ENCODE measurements at places on chromosomes 2 and 18.

DNA sequence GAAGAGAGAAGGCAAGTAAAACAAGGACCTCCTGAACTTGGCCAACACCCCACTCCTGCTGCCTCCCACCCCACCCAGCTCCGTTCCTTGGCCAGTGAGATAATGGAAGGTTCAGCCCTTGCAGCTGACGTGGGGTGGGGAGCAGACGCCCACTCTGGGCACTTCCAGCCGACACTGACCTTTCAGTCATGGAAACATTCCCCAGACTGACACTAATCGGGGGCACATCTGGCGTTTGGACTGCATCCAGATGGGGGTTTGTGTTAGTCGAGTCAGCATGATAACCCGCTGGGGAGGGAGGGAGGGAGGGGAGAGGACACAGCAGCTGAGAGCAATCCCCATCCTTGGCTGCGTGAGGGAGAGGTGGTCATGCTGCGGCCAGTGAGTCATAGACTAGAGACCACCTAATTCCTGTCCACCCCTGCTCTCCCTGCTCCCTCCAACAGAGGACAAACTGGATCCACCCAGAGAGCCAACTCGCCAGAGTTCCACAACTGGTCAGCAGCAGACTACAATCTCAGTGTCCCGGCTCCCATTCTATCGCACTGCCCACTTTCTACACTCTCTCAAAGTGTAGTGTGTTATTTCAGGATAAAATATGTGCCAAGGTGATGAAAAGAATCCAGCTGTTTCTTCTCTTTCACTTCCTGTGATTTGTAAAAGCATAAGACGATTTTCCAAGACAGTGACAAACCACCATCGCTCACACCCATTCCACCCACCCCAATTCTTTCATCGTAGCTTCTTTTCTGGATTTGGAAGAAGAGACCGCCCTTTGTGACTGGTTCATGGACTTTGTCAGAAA lies 115.4 kb upstream of the PKDCC start:
- no peak for DNase-seq

- DNase-seq, result no peak
These were observed 154.3 kb downstream of the TMEM163 start for GRCh38 chr2:134564549-134564948.

DNA sequence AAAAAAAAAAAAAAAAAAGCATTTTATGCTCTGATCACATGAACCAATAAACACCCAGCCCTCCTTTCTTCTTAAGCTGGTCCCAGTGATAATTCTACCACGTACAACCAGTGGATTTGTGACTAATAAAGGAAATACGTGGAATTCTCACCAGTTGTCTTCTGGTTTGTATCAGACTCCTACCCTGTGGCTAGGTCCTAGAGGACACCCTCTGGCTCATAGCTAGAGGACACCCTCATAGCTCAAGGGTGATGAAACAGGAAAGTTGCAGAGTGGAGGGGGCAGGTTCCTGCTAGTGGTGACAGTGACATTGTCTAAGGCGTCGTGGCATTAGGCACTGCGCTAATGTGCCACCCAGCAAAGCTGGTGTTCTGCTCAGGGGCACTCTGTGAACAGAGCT lies 167.8 kb downstream of the BCL11A start:
- no peak for DNase-seq

DNA sequence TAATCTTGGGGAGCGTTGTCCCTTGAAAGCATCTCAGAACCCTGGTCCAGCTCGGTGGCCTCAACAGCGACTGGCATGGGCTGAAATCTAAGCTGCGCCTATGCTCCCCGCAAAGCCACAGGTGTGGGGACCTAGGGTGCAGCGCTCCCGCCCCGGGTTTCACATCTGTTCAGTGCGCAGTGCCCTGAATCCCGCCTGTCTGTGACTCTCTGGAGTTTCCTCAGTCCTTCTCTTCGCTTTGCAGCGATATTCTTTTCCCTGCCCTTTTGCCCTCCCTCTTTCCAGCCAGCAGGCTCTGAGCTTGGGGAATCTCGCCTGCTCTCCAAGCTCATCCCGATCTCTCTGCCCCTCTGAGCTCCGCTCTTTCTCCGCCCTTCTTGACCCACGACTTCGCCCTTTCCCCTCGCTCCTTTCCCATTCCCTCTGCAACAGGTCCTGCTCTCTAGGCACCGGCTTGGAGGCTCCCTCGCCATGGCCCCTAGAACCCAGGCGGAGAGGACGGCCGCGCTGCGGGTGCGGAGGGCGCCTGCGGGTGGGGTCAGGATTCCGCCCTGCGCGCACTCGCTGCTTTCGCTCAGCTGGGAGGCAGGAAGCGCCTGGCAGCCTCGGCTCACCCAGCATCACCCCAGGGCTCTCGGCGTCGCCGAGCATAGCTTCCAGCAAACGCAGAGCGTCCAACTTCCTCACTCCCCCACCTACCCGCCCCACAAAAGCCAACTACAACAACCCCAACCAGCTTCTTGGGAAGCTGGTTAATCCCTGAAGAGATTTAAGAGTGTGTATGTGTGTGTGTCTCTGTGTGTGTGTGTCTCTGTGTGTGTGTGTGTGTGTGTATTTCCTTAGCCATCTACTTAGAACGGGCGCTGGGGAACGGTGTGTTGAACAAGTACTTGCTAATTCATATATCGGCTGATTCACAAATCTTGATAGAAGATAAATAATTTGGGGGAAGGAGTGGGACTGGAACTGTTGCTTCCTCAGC lies 1.1 kb downstream of the GRP start:
- no peak for DNase-seq
